ENCODE measurements at places on chromosomes 2 and 18. TPM values are rescaled to one million over a fixed set of nuclear protein-coding genes. Genes with fewer than 3 reads are reported as not detected.

Gene MC5R
- 0.06 TPM for total RNA-seq

Gene MC2R
- total RNA-seq: 486 TPM

Gene SLC11A1
- 15.1 TPM for total RNA-seq

Gene CGREF1
- not detected for total RNA-seq

Gene SLC4A5
- total RNA-seq: 0.14 TPM

Gene PDCD1
- 0.23 TPM for total RNA-seq

Gene FOXD4L1
- 0.11 TPM for total RNA-seq

Gene SFT2D3
- total RNA-seq: 12.2 TPM
